ENCODE measurements at places on chromosomes 6 and 20. TPM values are rescaled to one million over a fixed set of nuclear protein-coding genes. Genes with fewer than 3 reads are reported as not detected.

DNA sequence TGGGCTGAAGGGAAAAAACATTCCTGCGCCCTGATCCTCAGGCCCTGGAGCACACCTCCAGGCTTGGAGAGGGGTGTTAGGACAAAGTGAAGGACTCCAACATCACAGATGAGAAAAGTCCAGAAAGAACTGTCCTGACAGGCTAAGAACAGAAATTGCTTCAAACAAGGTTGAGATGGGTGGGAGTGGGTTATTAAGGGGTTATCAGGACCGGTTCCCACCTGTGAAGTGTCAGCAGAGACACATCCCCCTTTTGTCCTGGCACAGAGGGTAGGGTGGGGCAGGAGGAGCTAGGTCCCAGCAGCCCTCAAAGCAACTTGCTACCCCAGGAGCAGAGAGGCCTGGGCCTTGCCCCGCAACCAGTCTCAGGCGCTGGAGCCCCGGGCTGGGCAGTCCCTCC, 3.5 kb downstream of the SPDEF start:
- no peaks in the 10 kb centered on the region for H3K36me3 ChIP-seq
- no peak overlapping the region for H3K27ac ChIP-seq
- peaks cover 14% of the 10 kb centered on the region for H3K4me1 ChIP-seq
- H3K27me3 ChIP-seq, result no peaks in the 10 kb centered on the region

- peak overlapping the region; percentile 78 for H3K4me3 ChIP-seq
- peak overlapping the region; percentile 80 for H3K27ac ChIP-seq
- peak; percentile 72 for DNase-seq
- H3K4me1 ChIP-seq, result peaks cover 16% of the 10 kb centered on the region
- peaks cover 9% of the 10 kb centered on the region for H3K27me3 ChIP-seq
- peaks cover 2% of the 10 kb centered on the region for H3K36me3 ChIP-seq
Observed at GRCh38 chr6:27791182-27791943, 120.8 kb downstream of the OR2B2 start.

GRCh38 chr20:17680836-17681725, 961 bp downstream of the RRBP1 start:
- DNase-seq, result peak; percentile 75
- H3K36me3 ChIP-seq, result peaks cover 3% of the 10 kb centered on the region
- H3K27ac ChIP-seq, result no peak overlapping the region
- peak overlapping the region; percentile 71 for H3K4me3 ChIP-seq

DNA sequence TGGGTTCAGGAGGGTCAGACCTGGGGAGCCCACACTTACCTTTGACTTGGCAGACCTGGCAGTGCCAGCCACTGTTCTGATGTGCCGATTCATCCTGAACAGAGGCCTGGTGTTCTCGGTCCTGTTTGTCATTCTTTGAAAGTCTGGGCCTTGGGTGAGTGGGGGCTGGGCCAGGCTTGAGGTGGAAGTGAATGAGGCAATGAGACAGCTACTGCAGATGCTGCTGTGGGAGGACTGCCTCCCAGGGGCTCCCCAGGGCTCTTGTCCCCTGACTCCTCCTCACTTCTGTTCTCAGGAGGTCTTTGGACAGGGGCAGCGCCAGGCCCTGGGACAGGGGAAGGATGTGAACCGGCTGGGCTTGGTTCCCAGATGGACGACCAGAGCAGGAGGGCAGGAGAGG, 5.6 kb upstream of the TREML4 start:
- peaks cover 6% of the 10 kb centered on the region for H3K4me1 ChIP-seq
- H3K36me3 ChIP-seq, result no peaks in the 10 kb centered on the region
- H3K4me3 ChIP-seq, result no peak overlapping the region
- H3K27ac ChIP-seq, result no peak overlapping the region
- peak; percentile 49 for DNase-seq
- no peaks in the 10 kb centered on the region for H3K27me3 ChIP-seq

- DNase-seq, result no peak
- H3K27ac ChIP-seq, result no peak overlapping the region
- no peaks in the 10 kb centered on the region for H3K4me1 ChIP-seq
- no peaks in the 10 kb centered on the region for H3K36me3 ChIP-seq
- no peaks in the 10 kb centered on the region for H3K27me3 ChIP-seq
Observed at GRCh38 chr20:3691306-3691705, 9.5 kb upstream of the ADAM33 start.

- H3K27ac ChIP-seq, result no peak overlapping the region
- peaks cover 24% of the 10 kb centered on the region for H3K27me3 ChIP-seq
- DNase-seq, result peak; percentile 31
- H3K36me3 ChIP-seq, result no peaks in the 10 kb centered on the region
- H3K4me3 ChIP-seq, result no peak overlapping the region
- H3K4me1 ChIP-seq, result no peaks in the 10 kb centered on the region
Observed at GRCh38 chr6:128725271-128726233, 157.4 kb upstream of the LAMA2 start.

DNA sequence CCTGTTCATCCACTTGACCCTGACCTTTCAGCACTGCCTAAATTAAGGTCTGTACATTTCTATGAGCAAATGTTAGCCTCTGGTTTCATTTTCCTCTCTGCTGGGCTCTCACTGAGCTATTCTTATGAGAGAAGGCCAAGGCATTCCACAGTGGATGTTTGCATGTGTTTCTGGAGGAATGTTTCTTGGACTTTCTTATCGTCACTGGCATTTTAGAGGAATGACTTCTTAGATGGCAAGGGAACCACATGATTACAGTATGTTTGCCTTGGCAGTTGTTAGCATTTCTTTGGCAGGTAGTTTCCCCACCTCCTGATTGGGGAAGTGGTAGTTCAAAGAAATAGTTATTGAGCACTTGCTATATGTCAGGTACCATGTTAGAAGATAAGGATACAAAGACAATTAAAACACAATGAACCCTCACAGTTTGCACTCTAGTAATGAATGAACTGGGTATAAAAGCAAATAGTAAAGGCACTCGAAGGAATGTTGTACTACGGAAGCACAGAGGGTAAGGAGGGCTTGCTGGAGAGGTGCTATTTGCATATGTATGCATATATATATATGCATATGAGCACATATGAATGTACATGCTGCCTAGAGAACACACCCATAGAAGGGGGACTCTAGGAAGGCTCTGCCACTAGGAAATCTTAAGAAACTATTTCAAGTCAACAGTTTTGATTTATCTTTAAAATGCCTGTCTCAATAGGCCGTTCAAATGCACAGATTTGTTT, 307.4 kb downstream of the EYA4 start:
- no peak overlapping the region for H3K4me3 ChIP-seq
- no peak overlapping the region for H3K27ac ChIP-seq
- H3K36me3 ChIP-seq, result no peaks in the 10 kb centered on the region
- no peaks in the 10 kb centered on the region for H3K4me1 ChIP-seq
- DNase-seq, result no peak

DNA sequence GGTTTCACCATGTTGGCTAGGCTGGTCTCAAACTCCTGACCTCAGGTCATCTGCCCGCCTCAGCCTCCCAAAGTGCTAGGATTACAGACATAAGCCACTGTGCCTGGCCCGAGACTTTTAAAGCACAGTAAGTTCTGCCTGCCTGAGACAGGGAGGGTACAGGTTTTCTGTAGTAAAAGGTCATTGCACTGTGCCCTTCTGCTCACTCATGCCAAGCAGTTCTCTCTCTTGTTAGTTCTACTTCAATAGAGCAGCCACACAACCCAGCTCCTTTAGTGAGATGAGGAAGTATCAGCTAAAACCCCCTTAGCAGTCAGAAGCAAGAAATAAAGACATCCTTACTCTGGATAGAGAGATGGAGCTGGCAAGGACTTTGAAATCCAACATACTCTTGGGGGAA, 52.4 kb upstream of the ARMH2 start:
- no peaks in the 10 kb centered on the region for H3K27me3 ChIP-seq
- DNase-seq, result no peak
- H3K4me1 ChIP-seq, result peaks cover 35% of the 10 kb centered on the region
- peaks cover 66% of the 10 kb centered on the region for H3K36me3 ChIP-seq

GRCh38 chr20:36097337-36098151, 57.0 kb upstream of the EPB41L1 start:
- no peak overlapping the region for H3K4me3 ChIP-seq
- DNase-seq, result no peak
- no peaks in the 10 kb centered on the region for H3K36me3 ChIP-seq
- H3K27ac ChIP-seq, result no peak overlapping the region
- peaks cover 12% of the 10 kb centered on the region for H3K4me1 ChIP-seq
- peaks cover 15% of the 10 kb centered on the region for H3K27me3 ChIP-seq

GRCh38 chr20:56786503-56786902, 157.4 kb downstream of the TFAP2C start:
- H3K27ac ChIP-seq, result no peak overlapping the region
- peaks cover 6% of the 10 kb centered on the region for H3K27me3 ChIP-seq
- no peak overlapping the region for H3K4me3 ChIP-seq
- DNase-seq, result no peak

GRCh38 chr6:17865243-17865642, 122.2 kb downstream of the KIF13A start:
- no peak for DNase-seq
- H3K27ac ChIP-seq, result no peak overlapping the region
- peaks cover 33% of the 10 kb centered on the region for H3K27me3 ChIP-seq
- no peaks in the 10 kb centered on the region for H3K36me3 ChIP-seq
- no peaks in the 10 kb centered on the region for H3K4me1 ChIP-seq

- H3K36me3 ChIP-seq, result no peaks in the 10 kb centered on the region
- no peaks in the 10 kb centered on the region for H3K4me1 ChIP-seq
- no peak for DNase-seq
- H3K27me3 ChIP-seq, result no peaks in the 10 kb centered on the region
Observed at GRCh38 chr20:36110994-36111393, 43.5 kb upstream of the EPB41L1 start.

DNA sequence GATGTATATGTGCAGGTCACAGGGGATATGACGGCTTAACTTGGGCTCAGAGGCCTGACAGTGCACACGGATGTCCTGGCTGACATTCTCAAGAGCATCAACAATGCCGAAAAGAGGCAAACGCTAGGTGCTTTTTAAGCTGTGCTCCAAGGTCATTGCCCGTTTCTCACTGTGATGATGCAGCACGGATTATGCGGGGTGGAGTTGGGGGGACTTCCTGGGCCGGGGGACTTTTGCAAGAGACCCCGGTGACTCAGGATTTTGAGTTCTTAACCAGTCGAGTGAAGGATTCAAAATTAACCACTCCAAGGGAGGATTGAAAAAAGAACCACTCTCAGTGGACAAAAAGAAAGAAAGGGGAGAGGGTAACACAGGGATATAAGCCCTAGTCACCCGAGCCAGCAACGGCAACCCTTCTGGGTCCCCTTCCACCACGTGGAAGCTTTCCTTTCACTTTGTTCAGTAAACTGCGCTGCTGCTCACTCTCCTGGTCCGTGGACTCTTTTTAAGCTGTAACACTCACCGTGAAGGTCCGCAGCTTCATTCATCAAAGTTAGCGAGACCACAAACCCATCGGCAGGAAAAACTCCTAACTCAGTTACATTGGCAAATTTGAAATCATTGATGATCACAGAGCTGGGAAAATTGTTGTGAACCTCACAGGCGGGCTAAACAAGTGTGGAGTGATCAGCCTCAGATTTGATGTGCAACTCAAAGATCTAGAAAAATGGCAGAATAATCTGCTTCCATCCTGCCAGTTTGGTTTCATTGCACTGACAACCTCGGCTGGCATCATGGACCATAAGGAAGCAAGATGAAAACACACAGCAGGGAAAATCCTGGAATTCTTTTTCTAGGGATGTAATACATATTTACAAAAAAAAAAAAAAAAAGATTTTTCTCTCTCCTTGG, 199.3 kb downstream of the ARID1B start:
- no peaks in the 10 kb centered on the region for H3K27me3 ChIP-seq
- peaks cover 78% of the 10 kb centered on the region for H3K4me1 ChIP-seq
- peak overlapping the region; percentile 67 for H3K4me3 ChIP-seq
- no peaks in the 10 kb centered on the region for H3K36me3 ChIP-seq
- DNase-seq, result peak; percentile 48

- no peaks in the 10 kb centered on the region for H3K36me3 ChIP-seq
- peak overlapping the region; percentile 87 for H3K27ac ChIP-seq
- H3K4me3 ChIP-seq, result peak overlapping the region; percentile 67
- DNase-seq, result peak; percentile 50
Observed at GRCh38 chr6:30500421-30501355, 11.4 kb downstream of the HLA-E start.

GRCh38 chr6:87378947-87379346, 28.8 kb upstream of the CFAP206 start:
- no peak overlapping the region for H3K27ac ChIP-seq
- H3K4me3 ChIP-seq, result no peak overlapping the region
- H3K4me1 ChIP-seq, result no peaks in the 10 kb centered on the region
- no peak for DNase-seq
- peaks cover 2% of the 10 kb centered on the region for H3K36me3 ChIP-seq

DNA sequence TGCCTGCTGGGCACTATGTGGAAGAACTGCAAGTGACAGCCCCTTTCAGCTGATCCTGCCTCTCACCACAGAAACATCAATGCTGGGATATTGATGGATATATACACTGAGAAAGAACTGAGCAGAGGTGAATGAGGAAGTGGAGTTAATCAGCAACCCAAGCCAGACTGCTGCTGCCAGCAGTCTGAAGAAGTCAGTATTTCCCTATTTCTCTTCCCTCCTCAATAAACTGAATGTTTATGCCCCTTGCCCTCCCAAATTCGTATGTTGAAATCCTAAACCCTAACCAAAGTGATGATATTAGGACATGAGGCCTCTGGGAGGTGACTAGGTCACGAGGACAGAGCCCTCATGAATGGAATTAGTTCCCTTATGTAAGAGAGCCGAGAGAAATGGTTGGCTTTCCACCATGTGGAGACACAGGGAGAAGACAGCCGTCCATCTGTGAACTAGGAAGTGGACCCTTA, 76.3 kb downstream of the CDK19 start:
- no peak overlapping the region for H3K4me3 ChIP-seq
- no peak overlapping the region for H3K27ac ChIP-seq
- peaks cover 27% of the 10 kb centered on the region for H3K36me3 ChIP-seq
- no peaks in the 10 kb centered on the region for H3K27me3 ChIP-seq
- no peak for DNase-seq

DNA sequence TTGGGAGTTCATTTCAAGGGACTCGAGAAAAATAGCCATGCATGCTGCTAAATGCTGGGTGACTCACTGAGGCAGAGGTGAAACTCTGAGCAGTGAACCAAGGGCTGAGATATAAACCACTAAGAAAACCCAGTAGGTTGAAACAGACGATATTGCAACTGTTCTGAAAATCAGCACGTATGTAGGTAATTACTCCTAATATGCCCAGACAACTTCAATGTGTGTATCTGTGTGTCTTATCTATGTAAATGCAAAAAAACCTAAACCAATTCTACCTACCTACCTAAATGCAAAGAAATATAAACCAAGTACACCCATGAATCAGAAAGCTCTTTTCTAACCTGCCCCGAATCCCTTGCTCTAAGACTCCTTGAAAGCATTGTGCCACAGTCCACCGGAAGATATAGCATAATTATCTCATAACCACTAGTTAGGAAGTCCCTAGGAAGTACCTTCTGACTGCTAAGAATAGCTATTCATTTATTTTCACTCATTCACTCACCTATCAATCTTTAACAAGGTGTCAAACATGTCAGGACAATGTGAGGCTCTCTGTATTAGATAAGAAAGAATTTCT, 458.7 kb upstream of the RUNX2 start:
- H3K36me3 ChIP-seq, result peaks cover 16% of the 10 kb centered on the region
- no peaks in the 10 kb centered on the region for H3K27me3 ChIP-seq
- H3K4me1 ChIP-seq, result peaks cover 19% of the 10 kb centered on the region
- no peak overlapping the region for H3K4me3 ChIP-seq
- peak; percentile 11 for DNase-seq
- H3K27ac ChIP-seq, result no peak overlapping the region

Gene VGLL2
- not detected for total RNA-seq

Gene HLA-DMB
- total RNA-seq, result 1.3 TPM

Gene KCNK16
- total RNA-seq, result not detected

Gene HSPA1L
- total RNA-seq, result 0.86 TPM

Gene CALHM4
- total RNA-seq, result not detected

Gene PSORS1C2
- not detected for total RNA-seq

Gene SLC22A2
- not detected for total RNA-seq

Gene SLC22A16
- total RNA-seq, result not detected

Gene CALHM6
- 3.4 TPM for total RNA-seq

All from activated naive CD4-positive, alpha-beta T cell treated with anti-CD3 and anti-CD28 coated beads for 36 hours (primary cell).